ENCODE measurements at places on chromosomes 12 and 14. TPM values are rescaled to one million over a fixed set of nuclear protein-coding genes. Genes with fewer than 3 reads are reported as not detected.
A peak's percentile ranks its signal among the peaks of the same experiment; 100 is the strongest.

- no peak for DNase-seq
These were observed 137.4 kb downstream of the ZNF664 start for GRCh38 chr12:124110372-124110883.

GRCh38 chr14:53152184-53152886, 788 bp downstream of the DDHD1 start:
- peak; percentile 29 for DNase-seq

- DNase-seq: no peak
These were observed 180.8 kb downstream of the CRADD start for GRCh38 chr12:93857991-93858447.

- no peak for DNase-seq
These were observed 2.6 kb downstream of the AQP6 start for GRCh38 chr12:49975318-49975761.

PTGR2 gene
- polyA plus RNA-seq: 13.4 TPM

DNA sequence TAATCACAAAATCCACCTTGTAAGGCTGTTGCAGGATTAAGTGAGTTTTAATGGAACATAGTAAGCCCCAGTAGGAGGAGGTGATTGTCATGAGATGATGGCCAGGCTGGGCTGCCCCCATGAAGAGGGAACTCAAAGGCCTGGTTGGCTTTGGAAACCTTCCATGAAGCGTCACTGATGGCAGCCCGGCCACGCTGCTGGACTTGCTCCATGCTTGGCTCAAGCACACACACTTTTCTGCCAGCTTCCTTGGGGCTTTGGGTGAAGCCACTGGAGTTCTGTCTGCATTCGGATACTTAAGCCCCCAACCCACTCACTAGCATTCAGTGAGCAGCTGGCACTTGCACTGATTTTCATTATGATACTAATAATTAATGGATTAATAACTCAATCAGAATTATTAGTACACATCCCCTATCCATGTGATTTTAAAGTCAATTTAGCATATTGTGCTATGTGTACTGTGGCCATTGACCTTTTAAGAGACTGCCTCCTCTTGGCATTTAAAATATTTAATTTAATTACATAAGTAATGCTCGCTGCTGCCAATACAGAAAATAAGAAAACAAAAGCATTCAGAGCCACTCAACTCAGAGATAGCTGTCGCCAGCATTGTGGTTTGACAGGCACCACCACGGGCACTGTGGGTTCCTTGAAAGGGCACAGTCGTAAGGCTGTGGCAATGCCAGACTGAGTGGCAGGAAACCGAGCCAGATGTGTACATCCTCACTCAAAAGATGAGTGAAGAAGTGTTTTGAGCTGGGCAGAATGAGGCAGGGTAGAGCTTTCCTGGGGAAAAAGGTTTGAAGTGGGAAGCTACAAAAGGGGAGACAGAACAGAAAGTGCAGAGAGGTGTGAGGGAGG, 15.9 kb downstream of the KRT85 start:
- DNase-seq: no peak

CCDC177 gene
- 0.10 TPM for polyA plus RNA-seq

GRCh38 chr12:122182887-122183587, at the start of gene LRRC43:
TSS of gene LRRC43 (plus strand) at chr12:122183123. CDS start at chr12:122183145, 22 bp downstream.
- peak; percentile 61 for DNase-seq

DNA sequence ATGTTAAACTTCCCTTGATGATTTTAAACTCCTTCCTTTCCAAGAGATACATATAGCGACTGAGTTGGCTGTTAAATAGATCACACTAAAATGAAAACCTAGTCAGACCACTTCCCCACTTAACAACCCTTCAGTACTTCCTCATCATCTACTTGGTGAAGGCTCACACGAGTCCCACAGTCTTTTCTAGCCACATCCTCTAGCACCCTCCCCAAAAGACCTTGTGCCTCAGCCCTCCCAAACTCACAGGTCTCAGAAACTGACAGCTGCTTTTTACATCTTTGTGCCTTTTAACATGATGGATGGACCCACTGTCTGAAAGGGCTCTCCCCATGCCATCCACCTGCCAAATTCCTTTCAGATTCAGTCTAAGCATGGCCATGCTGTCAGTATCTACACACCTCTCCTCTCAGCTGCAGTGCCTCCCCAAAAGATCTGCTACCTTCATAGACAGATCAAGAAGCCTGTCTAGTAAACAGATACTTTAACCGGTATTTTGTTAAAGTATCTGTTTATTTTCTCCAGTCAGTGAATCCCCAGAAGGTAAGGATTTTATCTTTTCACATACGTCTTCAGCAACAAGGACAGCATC, 65.1 kb upstream of the GPHB5 start:
- DNase-seq: no peak

COL2A1 gene
- polyA plus RNA-seq: 60.3 TPM

GRCh38 chr12:102454330-102454729, 26.0 kb downstream of the IGF1 start:
- DNase-seq: no peak

- no peak for DNase-seq
These were observed 144.0 kb upstream of the TMPO start for GRCh38 chr12:98371419-98371818.

GRCh38 chr12:116933091-116933490, 22.3 kb downstream of the FBXW8 start:
- DNase-seq: peak; percentile 47

- peak; percentile 33 for DNase-seq
These were observed 291.8 kb downstream of the ERC1 start for GRCh38 chr12:1282670-1283315.

DNA sequence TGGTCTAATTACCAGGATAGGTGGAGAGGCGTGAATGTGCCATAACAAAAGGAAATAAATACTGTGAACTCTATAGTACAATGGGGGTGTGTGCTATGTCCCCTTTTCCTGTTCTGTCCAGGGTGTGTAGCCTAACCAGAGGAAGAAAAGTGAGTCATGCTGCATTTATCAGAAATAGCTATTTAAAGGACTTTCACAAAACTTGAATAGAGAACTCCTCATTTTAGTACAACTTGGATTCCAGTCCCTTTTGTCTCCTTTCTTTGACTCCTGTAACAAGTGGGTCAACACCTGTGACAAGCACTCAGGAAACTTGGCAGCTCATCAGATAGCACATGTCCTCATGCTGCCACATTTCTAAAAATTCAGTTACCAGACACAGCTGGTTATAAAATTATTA, 123.4 kb downstream of the CCDC91 start:
- no peak for DNase-seq

AQP5 gene
- 2.3 TPM for polyA plus RNA-seq

DNA sequence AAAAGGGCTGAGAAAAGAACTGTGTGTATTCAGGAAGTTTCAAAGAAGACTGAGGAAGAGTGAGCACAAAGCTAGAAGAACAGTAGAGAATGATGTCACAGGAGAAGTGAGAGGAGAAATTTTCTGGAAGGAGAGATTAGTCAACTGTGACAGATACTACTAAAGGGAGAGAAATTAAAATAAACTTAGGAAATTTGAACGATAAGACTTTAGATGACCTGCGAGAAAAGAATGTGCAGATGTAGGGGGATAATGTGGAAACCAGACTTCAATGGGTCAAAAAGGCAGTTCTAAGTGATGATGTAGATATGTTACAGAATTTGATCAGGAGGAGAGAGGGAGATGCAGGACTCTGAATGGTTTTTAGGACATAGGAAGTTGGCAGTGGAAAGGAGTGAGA, 287.4 kb downstream of the SYT1 start:
- DNase-seq: no peak

GOLGA5 gene
- 40.6 TPM for polyA plus RNA-seq

- DNase-seq: no peak
These were observed 45.9 kb upstream of the CTDSP2 start for GRCh38 chr12:57892232-57892972.

DNA sequence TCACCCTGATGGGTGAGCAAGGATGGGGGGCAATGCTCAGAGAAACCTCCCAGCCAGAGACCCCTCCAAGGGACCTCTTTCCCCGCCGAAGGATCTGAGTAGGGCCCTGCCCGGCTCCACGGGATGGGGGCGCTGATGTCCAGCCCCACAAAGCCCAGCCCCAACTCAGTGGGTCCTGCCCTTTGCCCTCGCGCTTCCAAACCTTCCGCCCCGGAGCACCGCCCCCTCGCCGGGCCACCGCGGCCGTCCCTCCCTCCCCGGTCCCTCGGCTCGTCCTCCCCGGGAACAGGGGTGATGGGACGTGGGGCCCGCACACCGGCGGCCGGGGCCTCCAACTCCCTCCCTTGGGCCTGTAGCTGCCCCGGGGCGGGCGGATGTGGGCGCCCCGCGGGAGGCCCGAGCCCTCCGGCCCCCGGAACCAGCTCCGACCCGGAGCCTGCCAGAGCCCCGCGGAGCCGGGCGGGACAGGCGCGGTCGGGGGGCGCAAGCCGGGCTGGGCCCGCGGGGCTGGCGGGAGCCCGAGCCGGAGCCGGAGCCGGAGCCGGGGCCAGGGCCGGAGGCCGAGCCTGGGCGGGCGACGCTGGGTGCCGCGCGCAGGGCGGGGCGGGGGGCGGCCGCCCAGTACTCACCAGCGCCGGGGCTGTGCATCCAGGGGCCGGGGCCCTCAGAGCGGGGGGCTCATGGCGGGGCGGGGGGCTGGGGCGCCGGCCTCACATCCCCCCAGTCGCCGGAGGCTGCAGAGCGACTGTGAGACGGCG, 386 bp downstream of the HDAC7 start:
- DNase-seq: no peak

GRCh38 chr14:30573226-30573814, 14.4 kb downstream of the G2E3 start:
- no peak for DNase-seq

DNA sequence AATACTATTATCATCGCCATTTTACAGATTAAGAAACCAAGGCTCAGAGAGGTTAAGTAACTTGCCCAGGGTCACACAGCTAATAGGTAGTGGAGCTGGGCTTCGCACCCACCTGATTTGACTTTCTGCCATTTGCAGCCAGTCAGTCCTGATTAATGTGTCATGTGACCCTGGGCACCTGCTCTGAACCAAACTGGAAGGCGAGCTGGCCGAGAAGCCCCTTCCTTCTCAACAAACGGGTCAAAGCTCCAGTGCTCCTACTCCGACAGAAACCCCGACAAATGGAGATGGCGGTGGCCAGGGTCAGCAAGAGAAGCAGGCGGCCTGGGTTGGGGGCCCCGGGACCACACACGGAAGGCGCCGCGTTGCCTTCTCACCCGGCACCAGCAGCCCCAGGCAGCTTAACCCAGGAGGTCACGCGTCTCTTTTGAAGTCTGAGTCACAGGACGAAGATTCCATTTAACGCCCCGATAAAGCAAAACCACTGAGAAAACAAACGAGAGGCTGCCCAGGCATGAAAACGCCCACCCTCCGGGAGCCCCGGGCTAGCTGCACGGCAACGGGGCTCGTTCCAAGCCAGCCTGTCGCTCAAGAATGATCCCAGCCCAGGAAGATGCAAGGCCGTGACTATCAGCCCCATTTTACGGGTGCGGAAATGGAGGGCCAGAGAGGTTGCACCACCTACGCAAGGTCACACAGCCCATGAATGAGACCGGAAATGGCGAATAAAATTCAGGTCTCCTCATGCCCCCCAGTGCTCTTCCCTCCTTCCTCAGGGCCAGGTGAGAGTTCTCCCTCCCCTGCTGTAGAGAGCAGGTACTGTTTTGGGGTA, 124.8 kb downstream of the SCARB1 start:
- peak; percentile 69 for DNase-seq

GRCh38 chr12:77833329-77833728, 2.6 kb downstream of the NAV3 start:
- DNase-seq: no peak

EPYC gene
- not detected for polyA plus RNA-seq

- DNase-seq: no peak
These were observed 35.7 kb downstream of the MVK start for GRCh38 chr12:109609342-109609741.

DNA sequence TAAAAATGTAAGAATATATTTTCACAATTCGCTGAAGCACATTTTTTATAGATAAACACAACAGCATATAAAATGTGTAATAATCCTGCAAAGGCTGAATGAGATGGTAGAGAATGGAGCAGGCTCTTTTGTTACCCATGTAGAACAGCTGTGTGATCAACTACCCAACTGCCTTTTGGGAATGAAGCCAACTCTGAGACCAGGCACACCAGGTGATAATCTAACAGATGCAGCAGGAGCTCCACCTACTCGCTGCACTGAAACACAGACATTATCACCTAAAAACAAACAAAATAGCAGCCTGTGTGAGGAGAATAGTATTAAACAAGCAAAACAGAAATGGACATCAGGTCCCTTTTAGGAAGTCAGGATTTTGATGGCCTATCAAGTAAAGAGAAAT, 183.3 kb downstream of the CCDC59 start:
- DNase-seq: no peak

BEGAIN gene
- polyA plus RNA-seq: 2.3 TPM

HRK gene
- 0.39 TPM for polyA plus RNA-seq

SLC6A12 gene
- polyA plus RNA-seq: 15.3 TPM

DNA sequence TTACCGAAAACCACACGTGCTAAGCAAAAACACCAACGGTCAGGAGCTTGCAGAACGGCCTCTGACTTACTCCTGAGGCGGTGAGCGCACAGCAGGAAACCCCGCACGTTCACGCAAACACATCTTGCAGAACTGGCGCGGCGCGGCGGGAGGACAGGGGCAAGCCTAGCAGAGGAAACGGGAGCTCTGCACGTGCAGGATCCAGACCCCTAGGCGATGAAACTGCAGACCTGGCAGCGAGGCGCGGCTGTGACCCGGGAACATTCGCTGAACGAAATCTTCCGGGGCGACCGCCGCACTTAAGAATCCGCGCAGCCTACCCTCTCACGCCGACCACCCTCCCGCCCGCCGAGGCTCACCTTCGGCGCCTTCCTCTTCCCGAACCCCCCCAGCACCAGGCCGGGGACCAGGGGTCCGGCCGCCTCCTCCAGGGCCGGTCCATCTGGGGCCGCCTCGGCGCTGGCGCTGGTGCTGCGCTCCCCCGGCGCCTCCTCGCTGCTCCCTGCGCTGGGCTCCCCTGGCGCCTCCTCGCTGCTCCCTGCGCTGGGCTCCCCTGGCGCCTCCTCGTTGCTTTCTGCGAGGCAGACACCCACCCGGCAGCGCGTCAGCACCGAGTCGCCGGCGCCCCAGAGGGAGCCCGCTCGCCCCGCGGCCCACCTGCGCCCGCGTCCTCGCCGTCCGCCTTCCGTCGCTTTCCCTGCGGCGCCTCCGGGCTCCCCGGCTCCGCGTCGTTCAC, 615 bp downstream of the DDX51 start:
- DNase-seq: no peak

GRCh38 chr12:26953447-26953846, 15.2 kb downstream of the FGFR1OP2 start:
- no peak for DNase-seq

DNA sequence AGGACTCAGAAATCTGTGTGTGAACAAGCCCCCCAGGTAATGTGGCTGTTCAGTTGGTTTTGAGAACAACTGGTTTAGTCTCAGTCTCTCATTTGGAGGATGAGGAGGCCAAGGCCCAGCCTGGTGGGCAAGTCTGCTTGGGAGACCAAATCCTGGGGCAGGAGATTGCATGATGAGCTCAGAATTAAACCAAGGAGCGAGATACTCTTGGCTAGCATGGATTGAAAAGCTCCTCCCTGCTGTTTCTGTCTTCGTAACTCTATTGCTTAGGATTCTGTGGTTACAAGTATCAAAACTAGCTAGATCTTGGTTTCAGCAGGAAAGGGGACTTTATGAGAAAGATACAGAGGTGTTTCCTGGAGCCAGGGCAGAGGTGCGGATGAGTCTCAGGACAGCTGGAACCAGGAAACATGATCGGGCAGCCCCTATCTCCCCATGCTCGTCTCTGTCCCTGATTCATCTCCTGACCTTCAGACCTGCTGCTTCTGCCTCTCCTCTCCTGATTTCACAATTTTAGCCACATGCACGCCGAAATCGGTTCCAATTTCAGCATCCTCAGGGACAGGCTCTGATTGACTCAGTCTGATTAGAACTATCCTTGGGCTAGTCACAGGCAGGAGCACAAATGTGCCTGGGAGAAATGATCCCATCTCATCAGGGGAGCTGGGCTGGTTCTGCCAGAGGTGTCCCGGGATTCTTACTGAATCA, 40.2 kb upstream of the RIN3 start:
- DNase-seq: no peak

Data from renal pelvis (tissue), 12 donors.